SK-MEL-5 (cell line): ENCODE measurements at places on chromosomes 3 and 15.

GRCh38 chr3:156483961-156484787 lies 70.7 kb downstream of the SSR3 start:
- DNase-seq = peak; percentile 41

DNA sequence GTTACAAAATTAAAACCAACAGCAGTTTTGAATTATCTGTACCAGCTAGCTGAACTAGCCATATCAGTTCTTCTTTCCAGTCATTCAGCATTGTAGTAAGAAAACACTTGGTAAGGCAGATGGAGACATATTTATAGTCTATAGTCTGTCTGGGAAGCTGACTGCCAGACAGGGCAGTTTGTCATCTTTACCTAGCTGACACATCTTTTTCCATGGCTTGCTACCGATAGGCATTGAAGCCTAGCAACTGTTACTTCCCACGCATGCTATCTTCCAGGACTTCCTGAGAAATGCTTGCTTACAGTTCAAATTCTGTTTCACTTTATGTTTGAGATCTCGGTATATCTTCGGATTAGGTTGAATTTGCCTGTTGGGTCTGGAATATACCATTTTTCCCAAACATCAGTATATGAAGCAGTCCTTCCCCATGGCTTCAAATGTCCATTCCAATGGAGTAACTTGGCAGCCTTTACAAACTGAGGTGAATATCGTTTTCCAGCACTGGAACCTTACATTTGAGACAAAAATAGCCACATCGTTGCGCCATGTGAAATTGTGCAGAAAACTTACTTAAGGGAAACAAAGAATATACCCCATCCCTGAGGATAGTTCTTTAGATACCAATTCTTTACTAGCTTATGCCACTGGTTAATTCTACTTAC lies 8.8 kb downstream of the GNL3 start:
- DNase-seq = no peak

DNA sequence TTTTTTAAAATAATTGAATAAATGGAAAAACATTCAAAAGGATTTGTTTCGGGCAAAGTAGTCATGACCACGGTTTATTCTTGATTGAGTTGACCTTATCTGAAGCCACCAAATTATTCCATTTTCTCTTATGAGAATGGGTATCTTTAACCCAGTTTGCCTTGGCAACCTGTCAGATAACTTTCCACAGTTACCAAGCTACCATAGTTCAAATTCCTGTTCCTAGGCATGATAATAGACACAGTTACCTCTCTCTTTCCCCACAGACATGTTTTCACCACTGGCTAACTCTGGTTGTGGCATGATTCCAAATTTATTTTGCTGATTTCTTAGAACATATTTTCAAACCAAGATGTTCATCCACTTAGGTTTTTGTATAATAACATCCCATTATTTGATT lies 84.9 kb downstream of the NECTIN3 start:
- DNase-seq = no peak

GRCh38 chr3:42670670-42671069 lies 14.7 kb upstream of the KLHL40 start:
- DNase-seq = no peak

GRCh38 chr3:112084980-112085705 lies 1.0 kb upstream of the C3orf52 start:
- DNase-seq = no peak

DNA sequence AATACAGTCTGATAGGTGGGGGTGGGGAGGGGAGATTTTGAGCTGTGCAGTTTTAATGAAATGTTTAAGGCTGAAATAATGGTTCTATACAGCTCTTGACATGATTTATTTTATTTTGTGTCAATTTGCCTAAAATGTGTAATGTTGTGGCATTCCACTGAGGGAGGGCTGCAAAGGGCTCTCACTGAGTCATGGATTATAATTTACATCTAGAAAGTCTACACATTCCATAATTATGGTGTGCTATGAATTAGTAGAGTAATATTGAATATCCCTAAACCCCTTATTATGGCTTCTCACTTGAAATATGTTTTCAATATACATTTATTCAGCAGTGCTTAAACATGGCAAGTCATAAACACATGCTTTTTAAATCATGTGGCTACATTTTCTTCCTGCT lies 103.9 kb downstream of the RARB start:
- no peak for DNase-seq

- no peak for DNase-seq
Observed at GRCh38 chr15:65372787-65373067, 5.1 kb downstream of the IGDCC3 start.

DNA sequence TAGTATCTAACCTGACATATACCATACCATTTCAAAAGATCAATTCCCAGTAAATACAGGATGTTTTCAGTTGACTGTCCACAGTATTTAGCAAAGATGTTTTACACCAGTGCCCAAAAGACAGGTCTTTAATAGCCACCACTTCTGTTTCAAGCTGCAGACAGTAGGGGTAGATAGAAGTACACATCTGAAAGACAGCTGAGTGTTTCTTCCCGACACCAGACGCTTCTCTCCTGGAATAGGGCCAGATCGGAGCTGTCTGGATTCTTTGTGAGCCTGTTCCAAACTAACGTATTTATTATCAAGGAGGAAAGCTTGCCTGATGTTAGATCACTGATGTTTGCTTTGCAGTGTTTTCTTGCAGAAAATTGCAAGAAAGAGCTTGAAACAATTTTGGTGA lies 136.1 kb upstream of the RBMS3 start:
- peak; percentile 72 for DNase-seq

DNA sequence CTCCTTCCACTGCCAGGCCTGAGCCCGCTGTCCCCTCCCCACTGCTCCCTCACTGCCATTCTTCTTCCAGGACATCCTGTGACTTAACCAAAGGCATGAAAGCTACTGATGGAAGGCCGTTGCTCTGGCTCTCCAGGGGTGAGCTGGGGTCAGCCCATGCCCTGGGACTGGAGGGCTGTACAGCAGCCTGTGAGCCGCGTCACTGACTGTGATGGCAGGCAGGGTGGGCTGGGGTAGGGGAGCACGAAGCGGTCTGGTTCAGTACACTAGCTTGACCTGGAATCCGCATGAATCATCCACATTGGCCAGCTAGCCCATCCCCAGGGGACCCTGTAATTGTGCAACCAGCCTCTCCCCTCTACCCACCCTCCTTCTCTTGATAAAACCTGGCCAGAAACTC lies 30.8 kb downstream of the CORO2B start:
- no peak for DNase-seq

DNA sequence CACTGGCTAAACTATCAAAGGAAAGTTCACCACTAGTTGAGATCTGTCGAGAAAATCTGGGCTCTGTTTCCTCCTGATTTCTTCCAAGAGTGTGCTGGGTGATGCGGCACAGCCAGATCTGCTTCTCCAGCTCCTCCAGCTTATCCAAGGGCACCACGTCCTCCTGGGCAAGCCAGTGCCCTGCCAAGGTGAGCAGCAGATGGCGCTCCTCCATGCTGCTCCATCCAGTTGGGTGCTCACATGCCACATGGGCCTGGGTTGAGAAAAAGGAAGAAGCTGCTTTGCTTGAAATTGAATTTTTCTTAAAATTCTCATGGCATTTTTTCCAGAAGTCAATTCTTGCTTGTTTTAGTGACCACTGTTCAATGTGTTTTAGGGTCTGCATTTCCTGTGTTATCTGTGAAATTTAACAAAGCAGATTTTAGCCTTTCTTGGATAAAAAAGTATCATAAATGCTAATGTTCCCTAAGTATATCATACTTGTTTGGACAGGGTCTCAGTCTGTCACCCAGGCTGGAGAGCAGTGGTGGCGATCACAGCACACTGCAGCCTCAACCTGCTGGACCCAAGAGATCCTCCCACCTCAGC lies 47.3 kb downstream of the EIF3J start:
- peak; percentile 77 for DNase-seq

DNA sequence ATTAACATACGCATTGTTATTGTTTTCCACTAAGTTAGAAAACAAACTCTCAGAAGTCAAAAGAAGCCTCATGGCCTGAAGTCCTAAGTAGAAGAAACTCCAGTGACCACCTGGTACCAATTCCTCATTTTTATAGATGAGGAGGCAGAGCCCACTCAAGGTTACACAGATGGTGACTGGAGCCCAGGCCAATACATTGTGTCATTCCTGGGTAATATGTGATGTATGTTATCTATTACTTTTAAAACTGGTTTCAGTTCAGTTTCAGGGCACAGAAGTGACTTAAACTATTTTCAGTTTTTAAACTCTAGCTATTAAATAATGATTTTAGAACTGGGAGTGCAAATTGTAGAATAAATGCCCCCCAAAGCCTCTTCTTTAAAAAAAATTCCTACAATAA lies 66.7 kb upstream of the STXBP5L start:
- no peak for DNase-seq

DNA sequence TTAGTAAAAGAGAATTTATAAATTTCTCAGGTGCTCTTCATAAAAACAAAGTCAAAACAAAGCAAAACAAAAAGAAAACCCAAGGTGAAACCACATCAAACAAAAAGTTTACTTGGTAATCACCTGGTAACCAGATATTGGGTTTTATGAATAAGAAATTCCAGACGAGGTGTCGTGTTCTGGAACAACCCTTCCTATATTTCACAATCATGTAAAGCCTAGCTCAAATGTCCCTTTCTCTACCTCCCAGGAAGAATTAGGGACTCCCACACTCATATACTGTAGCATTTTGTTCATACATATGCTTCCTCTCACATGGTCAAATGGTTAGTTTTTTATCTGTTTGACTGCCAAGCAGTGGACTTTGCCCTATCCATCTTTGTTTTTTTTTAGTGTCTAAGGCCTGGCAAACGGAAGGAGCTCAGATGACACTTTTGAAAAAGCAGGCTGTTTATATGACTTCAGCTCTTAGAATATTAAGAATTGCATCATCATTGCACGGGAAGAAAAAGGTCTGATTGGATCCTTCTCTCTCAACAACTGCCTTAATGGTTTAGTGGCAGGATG lies 326.7 kb upstream of the TBL1XR1 start:
- DNase-seq = peak; percentile 5

GRCh38 chr3:186825294-186825821 lies 17.2 kb upstream of the ADIPOQ start:
- DNase-seq = no peak

GRCh38 chr3:175479175-175479574 lies 620.0 kb downstream of the NAALADL2 start:
- DNase-seq = no peak

- DNase-seq = no peak
Observed at GRCh38 chr15:80550219-80550907, 144.7 kb upstream of the ABHD17C start.

DNA sequence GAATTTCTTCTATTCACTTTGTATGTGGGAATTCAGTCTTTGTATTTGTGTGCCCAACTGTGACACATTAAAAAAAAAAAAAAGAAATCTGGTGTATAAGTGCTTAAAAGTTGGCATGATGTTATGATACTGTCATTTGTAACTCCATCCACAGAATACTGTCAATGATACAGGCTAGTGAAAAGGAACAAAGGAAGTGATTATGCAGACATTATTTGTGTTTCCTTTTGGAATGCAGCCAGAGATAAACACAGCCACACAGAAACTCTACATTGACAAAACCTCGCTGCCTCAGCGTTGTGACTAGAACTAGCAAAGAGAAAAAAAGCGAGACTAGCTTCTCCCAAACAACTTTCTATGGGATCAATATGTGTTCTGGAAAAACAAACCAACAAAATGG lies 519.2 kb upstream of the AGTR1 start:
- DNase-seq = peak; percentile 73

- no peak for DNase-seq
Observed at GRCh38 chr15:95265419-95265997, 1034.1 kb downstream of the MCTP2 start.

DNA sequence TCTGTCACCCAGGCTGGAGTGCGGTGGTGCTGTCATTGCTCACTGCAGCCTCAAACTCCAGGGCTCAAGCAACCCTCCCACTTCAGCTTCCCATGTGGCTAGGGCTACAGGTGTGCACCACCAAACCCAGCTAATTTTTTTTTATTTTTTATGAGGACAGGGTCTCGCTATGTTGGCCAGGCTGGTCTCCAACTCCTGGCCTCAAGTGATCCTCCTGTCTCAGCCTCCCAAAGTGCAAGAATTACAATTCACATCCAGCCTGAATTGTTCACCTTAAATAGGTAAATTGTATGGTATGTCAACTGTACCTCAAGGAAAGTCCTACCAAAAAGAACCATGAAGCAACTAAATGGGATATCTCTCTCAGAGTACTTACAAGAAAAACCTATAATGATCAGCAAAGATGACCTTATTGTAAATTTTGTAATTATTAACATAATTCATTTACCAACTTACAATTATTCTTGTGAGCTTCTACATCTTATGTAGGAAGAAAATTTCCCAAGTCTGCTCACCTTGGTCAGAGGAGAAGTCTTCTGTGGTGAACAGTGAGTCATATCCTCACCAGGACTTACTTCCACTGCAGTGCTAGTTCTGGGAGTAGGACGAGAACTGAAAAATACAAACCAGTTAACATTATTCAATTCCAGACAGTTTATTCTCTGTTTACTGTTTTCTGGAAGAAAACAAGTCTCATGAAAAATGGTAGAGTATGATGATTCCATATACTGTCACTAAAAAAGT lies 54.4 kb downstream of the ULK4 start:
- no peak for DNase-seq
